ENCODE measurements at places on chromosomes 11 and 22.

DNA sequence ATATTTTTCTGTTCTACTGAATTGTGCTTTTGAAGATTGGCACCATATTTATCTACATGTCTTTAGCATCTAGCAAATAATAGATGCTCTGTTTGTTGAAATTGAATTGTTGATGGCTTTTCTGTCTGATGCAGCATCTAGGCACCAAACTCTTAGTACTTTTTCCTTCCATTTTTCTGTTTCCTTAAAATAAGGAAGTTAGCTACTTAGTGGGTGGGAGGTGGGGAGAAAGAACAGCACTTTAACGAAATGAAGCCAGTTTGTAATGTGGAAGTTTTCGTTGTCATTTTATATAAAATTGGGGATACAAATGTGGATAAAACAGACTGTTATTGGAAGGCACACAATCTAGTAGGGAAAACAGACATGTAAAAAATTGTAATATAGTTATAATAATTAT is 76.6 kb downstream of the HIPK3 start:
- DNase-seq, result no peak

GRCh38 chr11:113263458-113264259 is 50.7 kb upstream of the TTC12 start:
- no peak for DNase-seq

DNA sequence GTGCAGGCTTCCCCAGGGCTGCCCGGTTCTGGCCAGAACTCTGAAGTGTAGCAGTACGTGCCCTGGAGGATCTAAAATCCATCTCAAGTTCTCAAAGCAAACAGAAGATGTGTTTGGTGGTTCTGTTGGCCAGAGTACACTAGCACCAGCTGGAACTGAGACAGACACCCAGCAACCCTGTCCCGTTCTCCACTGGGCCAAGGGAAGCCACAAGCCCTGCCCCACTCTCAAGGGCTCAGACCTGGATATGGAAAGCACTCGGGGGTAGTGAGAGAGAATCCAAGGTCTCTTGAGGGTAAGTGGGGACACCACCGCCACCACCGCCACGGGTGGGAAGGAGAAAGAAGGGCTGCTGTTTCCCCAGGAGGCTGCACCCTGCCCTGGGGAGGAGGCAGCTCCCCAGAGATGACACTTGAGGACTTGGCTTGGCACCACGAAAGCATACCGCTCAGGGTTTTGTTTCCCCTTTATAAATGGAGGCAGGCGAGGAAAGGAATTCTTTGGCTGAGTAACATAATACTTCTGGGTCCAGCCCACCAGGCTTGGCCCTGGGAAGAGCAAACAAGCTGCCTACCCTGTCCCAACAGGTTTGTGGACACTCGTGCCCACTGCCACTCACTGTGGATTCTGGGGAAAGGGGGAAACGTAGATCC is 56.1 kb upstream of the POU2AF1 start:
- DNase-seq, result no peak

GRCh38 chr11:130728185-130729180 is 187.8 kb downstream of the SNX19 start:
- no peak for DNase-seq

- no peak for DNase-seq
Measured at GRCh38 chr11:20450829-20451228, 63.3 kb downstream of the PRMT3 start.

- no peak for DNase-seq
Measured at GRCh38 chr11:64633555-64634159, 42.6 kb downstream of the SLC22A12 start.

GRCh38 chr11:121300313-121300971 is 7.9 kb downstream of the SC5D start:
- no peak for DNase-seq

DNA sequence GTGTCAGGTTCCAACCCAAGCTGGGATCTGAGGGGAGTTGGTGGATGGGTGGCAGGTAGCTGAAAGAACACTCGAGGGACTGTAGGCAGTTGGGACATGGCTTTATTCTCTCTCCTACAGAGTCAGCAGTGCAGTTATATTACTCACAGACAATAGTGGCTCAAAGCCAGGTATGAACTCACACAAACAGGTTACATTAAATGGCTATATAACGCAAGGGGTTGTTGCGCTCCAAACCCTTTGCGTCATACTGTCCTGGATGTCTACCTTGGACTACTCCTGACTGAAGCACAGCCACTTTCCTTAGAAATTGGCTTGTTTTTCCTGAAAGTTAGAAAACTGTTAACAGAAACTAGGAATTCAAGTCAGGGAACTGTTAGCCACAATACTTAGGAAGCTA is 66.4 kb upstream of the OR4B1 start:
- no peak for DNase-seq

DNA sequence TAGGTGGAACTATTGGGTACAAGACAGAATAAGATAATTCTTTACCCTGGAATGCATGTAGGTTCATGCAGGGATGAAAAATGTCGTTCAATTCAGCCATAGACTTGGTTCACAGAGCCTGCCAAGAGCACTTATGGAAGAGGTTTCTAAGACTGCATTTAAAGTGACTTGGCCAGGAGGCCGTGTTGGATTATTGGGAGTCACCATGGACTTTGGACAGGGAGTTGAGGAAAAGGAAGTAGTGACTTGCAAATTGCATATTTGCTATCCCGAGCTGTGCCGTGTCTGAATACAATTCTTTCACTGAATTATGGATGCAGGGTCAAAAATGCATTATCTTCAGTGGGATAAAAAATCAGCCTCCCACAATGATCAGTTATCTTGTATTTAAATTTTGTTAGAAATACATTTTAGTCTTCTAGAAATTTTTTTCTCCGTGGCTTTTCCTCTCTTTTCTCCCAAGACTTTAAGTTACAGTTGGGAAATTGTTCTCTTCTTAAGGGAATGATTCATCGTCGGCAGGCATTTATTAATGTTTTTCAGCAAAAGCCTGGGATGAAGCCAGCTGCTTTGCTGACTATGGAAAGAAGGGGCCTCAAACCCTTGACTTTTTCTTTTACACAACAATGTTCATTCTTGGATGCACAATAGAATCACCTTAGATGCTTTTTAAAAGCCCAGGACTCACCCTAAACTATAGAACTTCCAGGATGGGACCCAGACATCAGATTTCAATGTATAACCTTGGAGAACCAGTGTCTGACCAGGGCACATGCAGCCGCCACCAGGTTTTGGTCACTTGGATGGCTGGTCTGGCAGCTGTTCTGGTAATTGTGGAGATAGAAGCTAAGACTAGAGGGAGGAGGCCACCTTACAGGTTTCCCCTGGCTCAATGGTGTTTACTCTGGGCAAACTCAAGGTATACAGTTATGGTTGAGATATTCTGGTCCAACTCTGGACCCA is 70.8 kb downstream of the FAT3 start:
- DNase-seq, result no peak
